ENCODE measurements at places on chromosomes 3 and 15. TPM values are rescaled to one million over a fixed set of nuclear protein-coding genes. Genes with fewer than 3 reads are reported as not detected.

Gene SMCO1
- not detected for total RNA-seq

DNA sequence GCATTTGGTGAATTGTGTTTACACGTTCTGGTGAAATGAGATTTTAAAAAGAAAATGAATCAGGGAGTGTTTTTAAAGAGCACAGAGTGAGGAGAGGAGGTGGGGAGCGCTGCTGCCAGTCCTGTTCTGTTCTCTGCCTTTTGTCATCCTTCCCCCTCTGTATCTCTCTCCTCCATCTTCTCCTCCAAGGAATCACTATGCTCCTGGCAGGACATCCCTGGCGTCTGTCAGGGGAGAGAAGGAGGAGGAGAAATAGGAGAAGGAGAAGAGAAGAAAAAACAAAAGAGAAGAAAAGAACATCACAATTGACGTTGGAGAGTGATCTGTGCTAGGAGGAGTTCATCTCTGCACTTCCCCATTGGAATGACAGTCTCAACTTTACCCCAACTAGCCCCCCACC is 627.6 kb upstream of the TBL1XR1 start:
- no peak overlapping the region for H3K4me3 ChIP-seq
- H3K27ac ChIP-seq = no peak overlapping the region
- 0 out of 2 replicates have a peak, but pooled peaks cover 12% of the 10 kb centered on the region for H3K27me3 ChIP-seq
- no peaks in the 10 kb centered on the region for H3K36me3 ChIP-seq
- DNase-seq = no peak
- peaks cover 28% of the 10 kb centered on the region for H3K4me1 ChIP-seq

Gene APOD
- total RNA-seq = 0.97 TPM

DNA sequence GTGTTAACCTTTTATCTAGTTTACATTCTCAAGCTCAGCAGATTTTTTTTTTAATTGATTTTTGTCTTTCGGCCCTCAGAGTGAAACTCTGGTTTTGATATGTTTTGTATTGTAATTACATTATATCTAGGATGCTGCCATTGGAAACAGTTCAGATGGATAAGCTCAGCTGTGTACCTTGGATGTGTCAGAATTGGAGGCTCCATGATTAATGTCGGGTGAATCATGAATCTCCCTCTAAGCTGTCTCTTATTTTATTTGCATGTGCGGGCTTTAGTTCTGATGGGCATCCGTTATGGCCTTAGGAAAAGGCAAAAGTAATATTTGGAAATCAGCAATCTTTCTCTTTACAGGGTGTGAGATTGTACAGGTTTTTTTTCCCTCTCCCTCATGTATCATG is 4.2 kb downstream of the PTPRG start:
- no peak overlapping the region for H3K27ac ChIP-seq
- DNase-seq = peak; percentile 27
- no peaks in the 10 kb centered on the region for H3K27me3 ChIP-seq
- H3K4me3 ChIP-seq = no peak overlapping the region
- H3K4me1 ChIP-seq = peaks cover 21% of the 10 kb centered on the region
- no peaks in the 10 kb centered on the region for H3K36me3 ChIP-seq

Gene EPHB3
- 3.0 TPM for total RNA-seq

- H3K4me1 ChIP-seq = peaks cover 39% of the 10 kb centered on the region
- H3K27me3 ChIP-seq = no peaks in the 10 kb centered on the region
- peak overlapping the region; percentile 96 for H3K27ac ChIP-seq
- peak; percentile 81 for DNase-seq
These were observed 1.9 kb upstream of the ADPGK start for GRCh38 chr15:72785432-72785831.

DNA sequence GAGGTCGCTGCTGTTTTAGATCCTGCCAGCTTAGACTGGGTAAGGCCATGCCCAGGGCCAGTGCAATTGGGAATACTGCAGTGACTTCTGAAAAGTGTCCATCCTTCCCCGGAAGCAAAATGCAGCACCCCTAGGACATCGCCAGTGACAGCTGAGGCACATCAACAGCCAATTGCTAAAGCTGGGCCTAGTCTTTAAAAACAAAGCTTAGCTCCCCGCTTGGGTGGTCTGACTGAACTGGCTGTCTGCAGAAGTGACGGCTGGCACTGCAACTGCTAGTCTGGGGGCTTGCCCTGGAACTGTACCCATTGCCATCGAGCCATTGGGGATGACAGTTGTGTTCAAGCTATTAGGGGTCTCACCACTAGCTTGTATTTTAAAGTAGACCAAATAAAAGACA is 4.3 kb downstream of the LYSMD4 start:
- H3K4me3 ChIP-seq = no peak overlapping the region
- no peaks in the 10 kb centered on the region for H3K36me3 ChIP-seq
- H3K27ac ChIP-seq = no peak overlapping the region
- DNase-seq = no peak
- H3K4me1 ChIP-seq = peaks cover 12% of the 10 kb centered on the region

Gene ZPLD1
- 0.22 TPM for total RNA-seq

DNA sequence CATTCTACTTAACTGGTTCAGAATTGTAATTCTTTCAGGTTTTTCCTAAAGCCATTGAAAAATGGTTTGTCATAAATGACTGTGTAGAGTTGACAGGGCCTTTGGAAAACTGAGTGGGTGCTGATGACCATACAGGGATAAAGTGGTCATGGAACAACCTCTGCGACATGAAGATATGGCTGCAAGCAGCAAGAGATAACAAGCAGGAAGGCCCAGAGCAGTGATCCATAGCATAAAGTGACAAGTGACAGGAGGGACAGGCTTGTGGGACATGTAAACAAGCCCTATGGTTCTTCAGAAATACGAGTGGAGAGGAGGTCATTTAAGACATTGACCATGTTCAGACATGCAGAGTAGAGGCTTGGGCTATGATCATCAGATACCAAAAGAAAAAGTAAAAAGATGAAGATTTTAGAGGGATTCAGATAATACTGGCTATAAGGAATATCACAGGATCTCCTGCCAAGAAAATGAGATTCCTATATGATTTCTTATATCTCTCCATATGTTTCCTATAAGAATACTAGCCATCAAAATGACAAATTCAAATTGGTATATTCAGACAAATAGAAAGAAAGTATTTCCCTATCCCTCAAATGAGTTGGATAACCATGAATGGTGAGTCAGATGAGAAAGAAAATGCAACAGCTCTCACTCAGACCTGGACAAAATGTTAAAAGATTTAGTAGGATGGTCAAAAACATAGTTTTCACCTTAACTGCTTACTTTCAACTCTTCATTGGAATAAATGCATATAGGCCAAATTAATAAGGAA is 827.6 kb upstream of the CFAP20DC start:
- H3K36me3 ChIP-seq = no peaks in the 10 kb centered on the region
- DNase-seq = no peak

Gene WDR82
- 56.1 TPM for total RNA-seq

DNA sequence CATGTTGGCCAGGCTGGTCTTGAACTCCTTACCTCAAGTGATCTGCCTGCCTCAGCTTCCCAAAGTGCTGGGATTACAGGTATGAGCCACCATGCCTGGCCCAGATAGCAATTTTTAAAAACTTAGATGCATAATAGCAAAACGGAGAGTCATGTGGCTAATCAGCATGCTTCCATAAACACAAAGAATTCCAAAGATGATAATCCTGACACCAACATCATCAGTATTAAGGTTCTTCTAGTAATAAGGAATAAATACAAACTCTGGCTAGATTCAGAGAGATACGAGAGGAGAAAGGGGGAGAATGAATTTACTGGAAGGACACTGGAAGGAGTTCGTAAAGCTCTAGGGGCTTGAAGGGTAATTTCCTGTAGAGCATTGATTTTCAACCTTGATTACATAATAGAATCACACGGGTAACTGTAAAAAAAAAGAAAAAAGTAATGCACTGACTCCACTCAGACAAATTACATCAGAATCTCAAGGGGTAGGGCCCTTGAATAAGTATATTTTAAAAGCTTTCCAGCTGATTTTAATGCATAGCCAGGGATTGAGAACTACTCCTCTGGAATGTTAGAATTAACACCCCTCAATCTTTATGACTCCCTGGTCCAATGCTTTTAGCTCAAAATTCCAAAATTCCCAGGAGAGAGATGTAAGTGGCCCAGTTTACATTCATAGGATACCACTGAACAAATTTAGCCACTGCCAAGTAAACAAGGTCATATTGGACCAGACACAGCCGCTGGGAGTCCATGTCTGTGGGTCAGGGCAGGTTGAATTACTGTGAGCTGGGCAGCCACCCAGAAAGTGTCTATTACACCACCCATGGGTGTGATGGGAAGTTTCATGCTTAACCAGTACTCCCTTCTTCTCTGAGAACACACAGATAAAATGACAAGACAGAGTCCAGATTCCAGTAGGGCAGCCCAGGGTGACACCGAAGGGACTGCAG is 243.9 kb downstream of the TBL1XR1 start:
- peaks cover 39% of the 10 kb centered on the region for H3K4me1 ChIP-seq
- H3K27me3 ChIP-seq = no peaks in the 10 kb centered on the region
- no peak overlapping the region for H3K4me3 ChIP-seq
- no peak overlapping the region for H3K27ac ChIP-seq
- H3K36me3 ChIP-seq = no peaks in the 10 kb centered on the region

Gene BNC1
- total RNA-seq = 8.7 TPM

All from GM23248 (cell line).